ENCODE measurements at places on chromosomes 16 and 17.
A peak's percentile ranks its signal among the peaks of the same experiment; 100 is the strongest.

GRCh38 chr16:77063676-77064016 lies 127.3 kb upstream of the MON1B start:
- ATAC-seq = no peak

- no peak for ATAC-seq
These were observed 6.6 kb upstream of the CDC42EP4 start for GRCh38 chr17:73318427-73318813.

- ATAC-seq = no peak
These were observed 23.6 kb upstream of the TRAP1 start for GRCh38 chr16:3740934-3741333.

- ATAC-seq = peak; percentile 97
These were observed at the start of gene SDR42E1 for GRCh38 chr16:82011199-82011641. Gene SDR42E1 (minus strand): TSS chr16:82011470. CDS start chr16:82000858, 10,612 bp downstream.

GRCh38 chr17:17304521-17304985 lies 1.4 kb downstream of the NT5M start:
- no peak for ATAC-seq

- no peak for ATAC-seq
These were observed 60.1 kb downstream of the SRCIN1 start for GRCh38 chr17:38545531-38546225.

DNA sequence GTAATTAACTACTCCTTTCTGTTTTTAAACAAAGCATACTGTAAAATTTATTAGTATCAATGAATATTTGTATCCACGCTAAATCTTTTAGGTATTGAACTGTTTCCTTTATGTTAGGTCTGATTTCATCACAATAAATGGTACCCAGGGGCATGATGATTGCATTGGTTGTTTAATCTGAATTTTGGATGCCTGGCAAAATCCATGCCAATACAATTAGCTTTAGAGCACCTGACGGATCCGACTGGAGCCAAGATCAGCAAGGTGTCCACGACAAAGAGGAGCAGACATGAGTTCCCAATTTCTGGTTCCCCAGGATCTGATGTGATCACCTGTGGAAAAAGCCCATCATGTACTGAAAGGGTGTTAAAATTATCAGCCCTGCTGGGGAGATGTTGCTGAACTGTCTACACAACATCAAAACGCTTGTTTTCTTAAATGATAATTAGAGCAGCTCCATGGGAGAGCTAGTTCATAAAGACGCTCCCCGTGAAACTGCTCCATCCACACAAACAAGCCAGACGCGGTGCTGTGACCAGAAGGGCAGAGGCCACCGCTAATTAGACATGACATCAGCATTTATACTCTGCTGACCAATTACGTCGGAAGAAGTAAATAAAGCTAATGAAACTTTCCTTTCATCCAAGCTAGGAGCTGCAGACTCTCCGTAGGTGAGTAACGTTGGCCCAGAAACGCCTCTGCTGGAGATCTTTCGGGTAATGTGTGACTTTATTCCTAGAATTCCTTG lies 151.7 kb downstream of the CPPED1 start:
- ATAC-seq = no peak

DNA sequence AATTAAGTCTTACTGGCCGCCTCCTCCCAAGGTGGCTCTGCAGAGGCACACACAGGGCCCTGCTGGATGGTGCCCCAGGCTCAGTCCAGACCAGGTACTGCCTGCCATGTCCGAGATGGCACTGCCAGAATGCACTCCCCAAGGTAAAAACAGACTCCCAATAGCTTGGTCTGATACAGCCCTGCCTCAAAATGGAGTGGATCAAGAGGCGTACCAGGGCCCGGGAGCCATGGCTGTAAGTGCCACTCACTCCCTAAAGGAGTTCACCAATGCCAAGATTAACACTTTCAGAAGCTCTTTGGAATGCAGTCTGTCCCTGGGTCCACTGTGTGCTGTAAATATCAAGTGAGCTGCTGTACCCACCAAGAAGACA lies 576 bp upstream of the MYO18A start:
- ATAC-seq = no peak

DNA sequence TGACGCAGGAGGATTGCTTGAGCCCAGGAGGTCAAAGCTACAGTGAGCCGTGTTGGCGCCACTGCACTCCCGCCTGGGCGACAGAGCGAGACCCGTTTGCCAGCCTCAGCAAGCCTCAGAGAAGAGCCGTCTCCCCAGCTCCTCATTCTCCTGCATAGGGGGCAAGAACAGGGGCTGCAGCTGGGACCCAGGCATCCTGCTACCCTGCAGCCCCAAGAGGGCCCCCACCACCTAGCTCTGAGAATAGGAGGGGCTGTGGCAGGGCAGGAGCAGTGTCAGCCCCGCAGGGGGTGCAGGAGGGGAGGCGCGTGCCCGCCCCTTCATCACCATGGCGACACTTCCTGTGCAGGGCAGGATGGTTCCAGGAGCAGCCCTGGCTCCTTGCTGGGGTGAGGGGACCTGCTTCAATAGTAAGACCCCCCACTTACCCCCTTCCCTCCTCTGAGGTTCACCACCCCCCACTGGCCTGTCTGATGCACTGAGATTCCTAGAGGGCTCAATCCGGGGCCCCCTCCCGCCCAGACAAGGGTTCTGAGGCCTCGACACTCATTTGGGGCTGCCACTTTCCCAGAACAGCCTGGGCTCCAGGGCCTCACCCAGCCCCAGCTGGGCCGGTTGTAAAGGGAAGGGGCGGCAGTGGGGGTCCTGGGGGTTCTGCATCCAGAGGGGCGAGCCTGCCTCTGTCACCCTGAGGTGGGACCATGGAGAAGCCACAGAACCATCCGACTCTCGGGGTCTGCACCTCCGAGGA lies 20.2 kb downstream of the VASN start:
- ATAC-seq = no peak

DNA sequence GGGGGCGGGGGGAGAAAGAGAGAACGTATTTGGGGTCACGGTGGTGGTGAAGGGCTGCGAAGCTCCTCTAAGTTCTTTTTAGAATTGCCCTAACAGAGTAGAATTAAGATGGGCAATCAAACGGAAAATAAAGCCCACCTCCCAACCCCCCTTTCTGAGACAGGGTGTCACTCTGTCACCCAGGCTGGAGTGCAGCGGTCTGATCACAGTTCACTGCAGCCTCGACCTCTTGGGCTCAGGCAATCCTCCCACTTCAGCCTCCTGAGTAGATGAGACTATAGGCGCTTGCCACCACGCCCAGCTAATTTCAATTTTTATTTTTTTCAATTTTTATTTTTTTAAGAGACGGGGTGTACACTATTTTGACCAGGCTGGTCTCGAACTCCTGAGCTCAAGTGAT lies 710 bp upstream of the CAVIN1 start:
- ATAC-seq = no peak

DNA sequence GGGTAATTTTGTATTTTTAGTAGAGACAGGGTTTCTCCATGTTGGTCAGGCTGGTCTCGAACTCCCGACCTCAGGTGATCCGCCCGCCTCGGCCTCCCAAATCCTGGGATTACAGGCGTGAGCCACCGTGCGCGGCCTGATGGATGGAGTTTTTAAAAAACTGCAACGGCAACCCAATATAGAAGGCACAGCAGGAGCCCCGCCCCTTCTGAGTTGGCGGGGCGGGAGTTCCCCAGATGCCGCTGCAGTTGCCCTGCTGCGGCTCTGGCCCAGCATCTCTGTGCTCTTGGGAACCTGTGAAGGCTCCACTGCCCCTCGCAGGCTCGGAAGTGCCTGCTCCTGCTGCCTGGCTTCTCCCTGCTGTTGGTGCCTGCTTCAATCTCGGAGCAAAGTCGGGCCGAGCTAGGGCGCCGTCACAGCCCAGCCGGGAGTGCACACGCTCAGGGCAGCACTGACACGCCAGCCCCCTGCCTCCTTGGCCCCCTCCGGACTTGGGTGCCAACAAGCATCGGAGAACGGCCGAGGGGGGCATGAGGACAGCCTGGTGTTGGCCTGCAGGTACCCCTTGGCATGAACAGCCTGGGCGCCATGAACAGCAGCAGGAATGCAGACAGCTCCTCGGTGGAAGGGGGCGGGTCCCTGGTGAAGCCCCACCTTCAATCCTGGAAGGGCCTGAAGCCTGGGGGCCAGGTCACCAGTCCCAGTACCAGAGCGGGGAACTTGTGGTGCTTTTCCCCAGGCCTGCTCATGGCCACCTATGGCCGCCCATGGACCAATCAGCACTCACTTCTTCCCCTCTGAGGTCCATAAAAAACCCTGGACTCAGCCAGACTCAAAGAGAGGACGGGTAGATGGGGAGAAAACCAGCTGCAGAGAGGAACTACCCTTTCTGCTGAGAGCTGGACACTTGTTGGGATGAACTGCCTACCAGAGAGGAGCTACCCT lies 2.3 kb upstream of the NT5M start:
- ATAC-seq = peak; percentile 77

All from stimulated activated memory B cell treated with anti-CD40 and anti-IgM and Interleukin-4, amounts not matched to agents 10 μg/mL and 1 μg/mL and 100 μg/mL, for 72 hours (primary cell).